T follicular helper cell (primary cell): ENCODE measurements at places on chromosomes 13 and 19.
A peak's percentile ranks its signal among the peaks of the same experiment; 100 is the strongest.

- DNase-seq: no peak
Observed at GRCh38 chr19:5672708-5673459, 7.4 kb downstream of the MICOS13 start.

DNA sequence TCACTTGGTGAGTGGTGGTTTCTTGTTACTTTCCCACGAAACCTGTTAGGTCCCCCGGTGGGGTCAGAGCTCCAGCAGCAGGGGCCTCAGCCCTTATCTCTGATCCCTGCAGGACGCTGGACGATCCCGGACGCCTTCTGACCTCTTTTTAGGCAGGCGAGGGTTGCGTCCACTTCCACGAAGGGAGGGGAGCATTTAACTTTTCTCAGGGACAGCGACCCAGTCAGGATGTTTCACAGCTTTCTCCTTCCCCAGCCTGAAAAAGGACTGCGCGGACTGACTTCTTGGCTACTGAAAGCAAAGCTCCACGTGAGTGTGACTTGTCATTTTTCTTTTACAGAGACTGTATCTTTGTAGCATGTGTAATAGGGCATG is 692 bp downstream of the ZNF234 start:
- no peak for DNase-seq

- peak; percentile 8 for DNase-seq
Observed at GRCh38 chr13:79194272-79194671, 211.8 kb downstream of the RBM26 start.

GRCh38 chr19:46845959-46846459 is 4.6 kb downstream of the AP2S1 start:
- no peak for DNase-seq

GRCh38 chr19:58572026-58572817 is 913 bp downstream of the MZF1 start:
- DNase-seq: no peak

- no peak for DNase-seq
Observed at GRCh38 chr13:111371720-111372119, 51.3 kb downstream of the TEX29 start.

DNA sequence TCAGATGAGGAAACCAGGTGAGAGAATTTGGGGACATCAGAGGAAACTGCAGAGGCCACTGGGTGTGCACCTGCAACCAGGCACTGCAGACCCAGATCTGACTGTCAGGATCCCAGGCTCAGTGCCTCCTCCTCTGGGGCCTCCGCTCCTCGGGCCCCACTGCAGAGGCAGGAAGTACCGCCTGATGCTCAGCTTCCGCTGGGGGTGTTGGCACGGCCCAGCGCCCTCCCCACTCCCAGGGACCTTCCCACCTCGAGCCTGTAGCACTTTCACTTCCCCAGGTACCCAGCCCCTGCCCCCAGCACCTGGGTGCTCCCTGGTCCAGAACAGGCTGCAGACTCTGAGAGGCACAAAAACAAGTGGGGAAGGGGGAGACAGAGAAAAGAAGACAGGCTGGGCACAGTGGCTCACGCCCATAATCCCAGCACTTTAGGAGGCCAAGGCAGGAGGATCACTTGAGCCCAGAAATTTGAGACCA is 1.4 kb upstream of the CD37 start:
- DNase-seq: peak; percentile 56
